ENCODE measurements at places on chromosomes 4 and X.

- DNase-seq, result no peak
These were observed 2.8 kb downstream of the DCUN1D4 start for GRCh38 chr4:51845711-51846110.

- no peak for DNase-seq
These were observed 20.0 kb downstream of the SH3KBP1 start for GRCh38 chrX:19867411-19867732.

GRCh38 chr4:122922877-122923511 is 597 bp upstream of the NUDT6 start:
- DNase-seq, result peak; percentile 61

GRCh38 chr4:80187677-80188076 is 9.6 kb upstream of the PRDM8 start:
- DNase-seq, result no peak

GRCh38 chrX:8433109-8434062 is 31.2 kb upstream of the VCX3B start:
- no peak for DNase-seq

DNA sequence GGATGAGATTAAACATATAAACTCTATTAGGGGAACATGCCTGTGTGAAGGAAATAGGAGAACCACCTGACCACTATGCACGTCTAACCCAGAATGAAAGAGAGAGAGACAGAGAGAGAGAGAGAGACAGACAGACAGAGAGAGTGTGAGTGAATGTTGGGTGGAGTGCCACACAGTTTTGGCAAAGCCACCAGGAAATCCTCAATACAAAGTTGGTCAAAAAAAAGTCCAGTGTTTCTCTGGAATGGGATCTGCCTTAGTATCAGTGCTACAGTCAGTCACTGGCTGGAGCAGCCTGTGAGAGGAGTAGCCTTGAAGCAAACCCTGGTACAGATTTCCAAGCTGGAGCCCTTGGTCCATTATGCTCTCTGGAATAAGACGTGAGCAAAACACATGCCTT is 91.7 kb downstream of the GC start:
- no peak for DNase-seq

DNA sequence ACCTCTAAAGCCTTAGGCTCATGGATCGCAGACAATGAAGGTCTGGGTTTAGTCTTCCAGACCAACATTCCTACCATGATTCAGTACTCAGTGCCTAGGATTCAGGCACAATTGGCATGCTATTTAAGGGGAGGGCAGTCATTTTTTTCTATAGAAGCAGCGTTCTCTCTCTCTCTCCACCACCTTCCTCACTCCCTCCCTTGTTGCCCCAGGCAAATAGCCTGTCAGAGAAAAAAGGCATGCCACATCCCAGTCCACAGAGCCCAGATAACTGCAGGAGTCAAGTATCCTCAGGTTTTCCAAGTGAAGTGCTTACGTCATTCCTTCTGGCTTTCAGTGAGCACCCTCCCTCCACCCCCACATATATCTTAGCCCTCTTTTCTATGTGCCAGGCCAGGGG is 533.0 kb downstream of the BCOR start:
- no peak for DNase-seq

- no peak for DNase-seq
These were observed 24.3 kb upstream of the GLRA2 start for GRCh38 chrX:14504960-14505538.

- DNase-seq, result no peak
These were observed 23.3 kb downstream of the COQ2 start for GRCh38 chr4:83261307-83261706.

DNA sequence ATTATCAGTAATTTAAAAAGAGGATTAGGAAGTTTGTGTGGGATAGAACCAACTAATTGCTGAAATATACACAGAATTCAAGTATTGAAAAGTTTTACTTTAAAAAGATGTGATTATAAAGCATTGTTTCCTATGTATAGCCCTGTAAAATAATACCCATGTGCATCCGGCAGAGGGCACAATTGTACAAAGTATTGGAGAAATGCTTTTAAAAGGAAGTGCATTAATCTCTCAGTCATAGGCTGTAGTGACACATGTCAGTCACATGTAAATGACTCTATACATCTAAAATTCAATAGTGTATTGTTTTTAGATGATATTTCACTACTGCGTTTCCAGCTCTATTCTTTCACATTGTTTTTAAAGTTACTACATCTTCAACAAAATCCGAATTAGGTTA is 9.7 kb upstream of the GEMIN8 start:
- peak; percentile 28 for DNase-seq

GRCh38 chr4:99961711-99962110 is 11.6 kb upstream of the H2AZ1 start:
- no peak for DNase-seq

DNA sequence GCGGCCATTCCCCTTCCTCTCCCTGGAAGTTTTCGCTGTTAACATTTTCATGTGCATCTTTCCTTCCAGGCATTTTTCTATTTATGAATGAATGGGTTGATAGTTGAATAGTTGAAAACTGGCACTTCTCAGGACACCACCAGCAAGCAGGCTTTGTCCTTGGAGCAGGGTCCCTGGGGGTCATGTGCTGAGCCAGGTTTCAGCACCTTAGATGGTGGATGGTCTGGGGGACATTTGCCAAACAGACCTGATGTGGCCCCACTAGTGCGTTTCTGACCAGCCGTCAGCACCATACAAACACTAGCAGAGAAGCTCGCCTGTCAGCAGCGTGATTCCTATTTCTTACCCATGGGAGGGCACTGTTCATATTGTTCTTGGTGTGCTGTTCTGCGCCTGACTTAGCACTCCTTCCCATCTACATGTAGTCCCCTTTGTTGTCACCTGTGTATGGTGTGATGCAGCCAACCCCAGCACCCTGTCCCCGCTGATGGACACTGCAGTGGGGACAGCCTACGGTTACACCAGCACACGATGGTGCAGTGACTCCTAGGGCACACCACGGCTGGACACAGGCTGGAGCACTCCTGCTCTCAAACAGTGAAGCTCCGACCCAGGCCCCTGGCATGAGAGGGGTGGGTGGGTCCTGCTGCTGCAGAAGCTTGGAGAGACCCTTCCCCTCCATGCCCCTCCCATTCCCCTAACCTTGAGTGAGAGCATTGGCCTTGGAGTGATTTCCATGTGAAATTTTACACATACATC is 27.2 kb upstream of the WFS1 start:
- DNase-seq, result no peak

GRCh38 chr4:87802858-87803257 is 3.5 kb downstream of the IBSP start:
- DNase-seq, result no peak

GRCh38 chr4:186449954-186450353 is 105.4 kb downstream of the MTNR1A start:
- DNase-seq, result no peak

- DNase-seq, result no peak
These were observed 38.1 kb downstream of the SEPTIN11 start for GRCh38 chr4:76987685-76988084.

- DNase-seq, result no peak
These were observed 249.5 kb downstream of the GPM6A start for GRCh38 chr4:175562542-175562941.

GRCh38 chr4:164384416-164384815 is 369.5 kb upstream of the SMIM31 start:
- no peak for DNase-seq

DNA sequence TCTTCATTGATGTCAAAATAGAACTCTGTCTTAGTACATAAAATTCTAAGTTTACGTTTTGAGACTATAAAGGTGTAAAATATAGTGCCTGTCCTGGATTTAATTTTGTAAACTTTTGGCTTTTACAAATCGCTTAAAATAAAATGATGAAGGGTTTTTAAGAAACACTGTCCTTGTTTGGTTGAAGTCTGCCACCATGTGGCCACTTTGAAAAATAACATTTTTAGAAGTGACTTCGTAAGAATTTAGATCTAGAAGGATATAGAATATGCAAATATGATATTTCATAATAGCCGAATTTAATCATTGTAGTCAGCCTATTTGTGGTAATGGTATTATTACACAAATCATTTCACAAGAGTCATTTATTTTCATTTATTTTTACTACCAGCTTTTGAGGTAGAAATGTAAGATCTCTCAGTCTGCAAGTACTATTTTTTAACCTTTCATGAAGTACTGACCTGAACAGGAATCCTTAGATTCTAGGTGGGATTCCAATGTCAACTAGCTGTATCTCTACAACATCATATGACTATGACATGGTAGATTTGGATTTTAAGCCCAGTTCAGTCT is 31.0 kb upstream of the FAT4 start:
- no peak for DNase-seq

- DNase-seq, result no peak
These were observed 337.8 kb upstream of the NOCT start for GRCh38 chr4:138677748-138678147.

DNA sequence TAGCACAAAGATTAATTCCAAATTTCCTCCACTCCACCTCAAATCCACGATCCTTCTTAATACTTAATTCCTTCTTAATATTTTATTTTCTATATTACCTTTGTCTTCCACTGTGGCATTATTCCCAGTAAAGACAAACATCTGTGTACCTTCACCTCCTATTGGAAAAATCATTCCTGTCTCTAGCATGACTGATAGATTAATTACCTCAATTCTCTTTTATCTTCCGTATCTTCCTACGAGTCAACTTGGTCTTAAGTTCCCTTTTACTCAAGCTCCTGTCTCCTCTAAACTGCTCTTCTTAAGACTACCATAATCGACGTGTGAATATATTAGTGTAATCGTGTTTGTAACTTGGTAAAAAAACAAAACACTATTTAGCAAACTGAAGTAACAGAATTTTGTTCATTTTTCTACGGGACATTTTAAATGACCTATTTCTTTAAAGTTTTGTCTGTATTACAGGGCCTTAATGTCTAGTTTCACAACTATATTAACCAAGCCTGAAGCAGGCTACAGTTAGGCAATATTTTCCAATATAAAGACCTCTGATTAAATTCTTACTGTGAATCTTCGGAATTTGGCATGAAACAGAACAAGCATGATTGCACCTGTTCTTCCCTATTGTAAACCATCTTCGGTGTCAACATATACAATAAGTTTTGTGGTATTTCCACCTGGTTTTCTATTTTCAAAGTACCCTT is 1.1 kb upstream of the USP38 start:
- DNase-seq, result no peak

DNA sequence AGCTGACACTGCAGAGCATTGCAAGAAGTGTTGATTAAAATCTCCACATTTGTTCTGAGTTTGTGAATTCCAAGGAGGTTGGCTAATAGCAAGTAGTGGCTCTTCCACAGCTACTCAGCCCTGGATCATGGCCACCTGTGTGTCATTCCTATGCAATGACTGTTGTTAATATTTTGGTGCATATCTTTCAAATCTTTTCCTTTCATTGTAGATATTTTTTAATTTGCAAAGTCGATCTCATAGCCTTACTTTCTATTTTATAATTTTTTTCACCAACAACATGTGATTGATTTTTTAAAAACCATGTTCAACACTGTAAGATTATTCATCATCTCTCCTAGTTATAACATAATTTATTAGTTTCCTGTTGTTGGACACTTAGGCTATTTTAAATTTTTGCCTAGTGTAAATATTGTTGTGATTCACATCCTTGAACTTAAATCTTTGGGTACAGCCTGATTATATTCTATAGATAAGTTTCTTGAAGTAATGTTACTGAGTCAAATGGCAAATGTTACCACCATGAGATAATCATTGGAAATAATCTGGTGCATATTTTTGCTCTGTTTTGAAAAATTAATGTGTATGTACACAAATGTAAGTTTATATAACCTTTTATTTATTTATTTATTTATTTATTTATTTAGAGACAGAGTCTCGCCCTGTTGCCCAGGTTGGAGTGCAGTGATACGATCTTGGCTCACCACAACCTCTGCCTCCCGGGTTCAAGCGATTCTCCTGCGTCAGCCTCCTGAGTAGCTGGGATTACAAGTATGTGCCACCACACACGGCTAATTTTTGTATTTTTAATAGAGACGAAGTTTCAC is 17.1 kb upstream of the ARHGAP10 start:
- DNase-seq, result no peak

- DNase-seq, result no peak
These were observed 85.9 kb downstream of the CASK start for GRCh38 chrX:41837270-41837944.

DNA sequence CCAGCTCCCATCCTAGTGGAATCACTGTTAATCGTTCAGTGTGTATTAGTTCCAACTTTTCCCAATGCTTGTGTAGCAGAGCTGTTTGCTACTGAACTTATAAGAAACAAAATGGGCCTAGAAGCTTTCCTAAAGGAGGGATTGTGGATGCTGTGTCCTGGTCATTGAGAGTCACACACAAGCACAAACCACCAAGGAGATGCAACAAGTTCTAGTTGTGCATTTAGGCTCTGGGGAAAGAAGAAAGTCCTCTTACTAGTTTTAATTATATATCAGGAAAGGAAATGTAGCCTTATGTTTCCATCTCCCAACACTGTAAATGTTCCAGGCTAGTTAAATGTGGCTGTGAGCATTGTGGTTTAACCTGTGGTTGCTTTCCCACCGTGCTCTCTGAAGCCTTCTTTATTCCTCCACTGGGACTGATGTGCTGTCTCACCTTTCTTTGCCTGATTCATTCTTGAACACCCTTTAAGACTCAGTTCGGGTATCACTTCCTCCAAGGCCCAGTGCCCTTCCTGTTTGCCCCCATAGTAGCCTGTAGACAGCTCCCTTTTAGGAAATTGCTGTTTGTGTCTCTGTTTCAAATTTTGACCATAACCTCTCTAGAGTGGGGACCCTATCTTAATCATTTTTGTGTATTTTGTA is 34.3 kb downstream of the ATP10D start:
- no peak for DNase-seq

DNA sequence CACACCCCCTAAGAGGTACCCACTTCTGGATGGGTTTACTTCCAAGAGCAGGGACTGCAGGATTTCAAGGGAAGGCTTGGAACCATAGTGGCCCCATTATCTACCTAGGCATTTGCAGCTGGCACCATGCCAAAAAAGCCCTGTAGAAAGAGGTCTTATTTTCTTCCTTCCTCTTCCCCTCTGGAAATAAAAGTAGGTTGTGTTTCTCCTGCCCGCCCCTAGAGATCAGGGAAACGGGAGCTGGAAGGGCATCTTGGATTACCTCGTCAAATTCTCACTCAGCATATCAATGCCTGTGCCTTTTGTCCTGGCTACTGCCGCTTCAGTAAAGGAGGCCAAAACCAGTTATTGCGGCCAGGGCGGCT is 1.6 kb downstream of the SCD5 start:
- DNase-seq, result no peak

DNA sequence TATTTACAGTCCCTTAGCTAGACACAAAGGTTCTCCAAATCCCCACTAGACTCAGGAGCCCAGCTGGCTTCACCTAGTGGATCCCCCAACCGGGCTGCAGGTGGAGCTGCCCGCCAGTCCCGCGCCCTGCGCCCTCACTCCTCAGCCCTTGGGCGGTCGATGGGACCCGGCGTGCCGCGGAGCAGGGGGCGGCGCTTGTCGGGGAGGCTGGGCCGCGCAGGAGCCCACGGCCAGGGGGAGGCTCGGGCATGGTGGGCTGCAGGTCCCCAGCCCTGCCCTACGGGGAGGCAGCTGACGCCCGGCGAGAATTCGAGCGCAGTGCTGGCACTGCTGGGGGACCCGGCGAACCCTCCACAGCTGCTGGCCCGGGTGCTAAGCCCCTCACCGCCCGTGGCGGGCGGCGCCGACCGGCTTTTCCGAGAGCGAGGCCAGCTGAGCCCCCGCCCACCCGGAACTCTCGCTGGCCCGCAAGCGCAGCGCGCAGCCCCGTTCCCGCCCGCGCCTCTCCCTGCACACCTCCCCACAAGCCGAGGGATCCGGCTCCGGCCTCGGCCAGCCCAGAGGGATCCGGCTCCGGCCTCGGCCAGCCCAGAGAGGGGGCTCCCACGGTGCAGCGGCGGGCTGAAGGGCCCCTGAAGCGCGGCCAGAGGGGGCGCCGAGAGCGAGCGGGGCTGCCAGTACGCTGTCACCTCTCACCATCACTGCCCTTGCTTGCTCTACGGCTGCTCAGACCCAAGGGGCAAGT is 39.4 kb downstream of the WFS1 start:
- no peak for DNase-seq

- DNase-seq, result no peak
These were observed 2.0 kb upstream of the CTAG2 start for GRCh38 chrX:154655346-154655745.
